ENCODE measurements at places on chromosomes 3 and 15.
A peak's percentile ranks its signal among the peaks of the same experiment; 100 is the strongest.

- DNase-seq, result no peak
Observed at GRCh38 chr15:39499681-39500080, 81.2 kb upstream of the THBS1 start.

DNA sequence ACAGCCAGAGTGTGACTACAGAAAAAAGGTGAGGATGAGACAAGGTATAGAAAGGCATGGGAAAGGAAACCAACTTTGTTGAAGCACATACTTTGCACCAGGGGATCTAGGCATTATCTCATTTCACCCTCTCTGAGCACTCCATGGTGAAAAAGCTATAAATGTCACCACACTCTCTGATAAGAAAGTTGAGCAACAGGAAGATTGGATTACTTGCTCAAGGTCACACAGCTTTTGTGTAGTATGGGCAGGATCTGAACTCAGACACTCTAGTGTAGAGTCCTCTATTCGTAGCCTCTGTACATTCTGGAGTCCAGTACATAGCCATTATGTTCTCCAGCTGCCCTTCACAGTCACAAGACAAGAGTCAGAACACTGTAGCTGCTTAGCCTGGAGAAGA is 163.4 kb upstream of the SEMA6D start:
- DNase-seq, result no peak

- no peak for DNase-seq
Observed at GRCh38 chr3:130843441-130843840, 50.4 kb upstream of the ATP2C1 start.

GRCh38 chr3:172591876-172592771 is 68.9 kb upstream of the TNFSF10 start:
- no peak for DNase-seq

DNA sequence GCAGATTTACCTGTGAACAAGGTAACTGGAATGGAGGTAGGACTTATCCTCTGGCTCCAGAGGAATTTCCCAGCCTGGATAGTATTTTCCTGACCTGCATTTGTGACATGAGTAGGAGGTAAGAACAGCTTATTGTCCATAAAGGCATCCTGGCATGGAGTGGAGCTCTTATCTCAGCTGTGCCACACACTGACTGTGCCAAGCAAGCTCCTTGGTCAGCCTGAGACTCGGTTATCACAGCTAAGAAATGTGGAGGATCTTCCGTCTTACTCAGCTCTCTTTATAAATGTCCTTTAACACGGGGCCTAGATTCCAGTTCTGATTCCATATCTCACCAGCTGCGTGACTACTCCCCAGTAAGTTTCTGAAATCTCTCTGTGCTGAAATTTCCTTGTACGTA is 38.9 kb downstream of the SLCO3A1 start:
- no peak for DNase-seq

- peak; percentile 27 for DNase-seq
Observed at GRCh38 chr3:82496890-82497560, 735.6 kb upstream of the GBE1 start.

DNA sequence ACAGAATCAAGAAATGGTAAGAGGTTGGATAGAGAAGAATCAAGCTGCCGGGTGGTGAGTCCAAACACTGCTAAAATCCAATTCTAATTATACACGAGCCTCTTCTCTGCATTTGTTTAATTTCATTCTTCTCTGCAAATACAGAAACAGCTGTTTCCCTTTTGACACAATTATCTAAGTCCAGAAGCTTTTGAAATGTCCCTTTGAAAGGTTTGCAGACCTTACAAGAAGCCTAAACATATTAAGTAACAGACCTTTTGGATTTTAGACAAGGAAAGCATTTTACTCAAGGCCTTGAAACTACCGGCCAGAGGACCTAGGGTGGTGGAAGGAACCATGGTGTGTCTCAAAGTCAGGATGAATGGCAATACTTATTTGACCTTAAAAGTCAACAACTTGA is 403.8 kb upstream of the ADAMTS9 start:
- DNase-seq, result no peak

DNA sequence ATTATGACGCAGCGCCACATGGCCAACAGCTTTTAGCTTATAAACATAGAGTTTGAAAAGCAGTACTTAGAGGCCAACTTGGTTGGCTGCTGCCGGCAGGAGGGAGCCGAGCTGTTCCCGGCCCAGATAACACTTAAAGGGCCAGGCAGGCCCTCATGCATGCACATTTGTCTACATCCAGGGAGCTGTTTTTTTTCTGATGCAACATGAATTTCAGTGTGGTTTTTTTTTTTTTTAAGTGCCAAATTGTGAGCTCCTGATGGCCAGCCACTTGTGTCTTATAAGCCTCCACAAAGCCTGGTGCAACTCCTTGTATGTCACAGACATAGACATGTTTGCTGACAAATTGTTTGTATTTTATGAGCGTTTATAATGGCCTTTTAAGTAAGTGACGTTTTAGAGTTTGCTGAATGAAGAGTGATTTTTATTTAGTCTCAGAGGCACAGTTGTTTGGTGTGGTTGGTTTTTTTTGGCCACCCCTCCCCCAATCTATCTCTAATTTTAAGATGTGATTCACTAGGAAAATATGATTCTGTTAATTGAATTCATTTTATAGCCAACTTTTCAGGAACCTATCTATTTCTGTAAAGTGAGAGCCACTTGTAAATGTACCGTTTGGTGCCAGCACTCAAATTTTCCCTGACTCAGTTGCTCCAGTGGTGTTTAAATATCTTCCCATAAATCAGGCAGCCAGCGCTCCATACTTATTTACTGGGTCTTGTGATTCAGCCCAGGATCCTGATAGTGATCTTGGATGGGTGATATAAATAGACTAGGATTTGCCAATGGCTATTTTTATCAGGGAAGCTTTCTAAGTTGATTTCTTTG is 134.3 kb downstream of the VGLL4 start:
- no peak for DNase-seq

DNA sequence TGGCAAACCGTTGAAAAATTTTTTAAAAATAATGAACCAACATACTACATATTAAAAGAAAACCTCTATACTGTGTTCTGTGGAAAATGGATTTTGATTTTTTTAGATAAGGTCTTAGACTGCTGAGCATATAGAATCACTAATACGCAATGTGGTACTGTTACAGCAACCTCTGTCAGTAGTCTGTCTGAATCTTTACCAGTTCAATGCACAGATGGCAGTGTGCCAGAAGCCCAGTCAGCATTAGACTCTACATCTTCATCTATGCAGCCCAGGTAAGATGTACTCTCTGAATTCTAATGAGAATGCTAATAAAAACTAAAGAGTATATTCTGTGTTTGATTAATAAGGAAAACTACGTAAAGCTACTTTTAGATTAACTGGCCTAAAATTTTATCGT is 31.3 kb upstream of the FAH start:
- no peak for DNase-seq

DNA sequence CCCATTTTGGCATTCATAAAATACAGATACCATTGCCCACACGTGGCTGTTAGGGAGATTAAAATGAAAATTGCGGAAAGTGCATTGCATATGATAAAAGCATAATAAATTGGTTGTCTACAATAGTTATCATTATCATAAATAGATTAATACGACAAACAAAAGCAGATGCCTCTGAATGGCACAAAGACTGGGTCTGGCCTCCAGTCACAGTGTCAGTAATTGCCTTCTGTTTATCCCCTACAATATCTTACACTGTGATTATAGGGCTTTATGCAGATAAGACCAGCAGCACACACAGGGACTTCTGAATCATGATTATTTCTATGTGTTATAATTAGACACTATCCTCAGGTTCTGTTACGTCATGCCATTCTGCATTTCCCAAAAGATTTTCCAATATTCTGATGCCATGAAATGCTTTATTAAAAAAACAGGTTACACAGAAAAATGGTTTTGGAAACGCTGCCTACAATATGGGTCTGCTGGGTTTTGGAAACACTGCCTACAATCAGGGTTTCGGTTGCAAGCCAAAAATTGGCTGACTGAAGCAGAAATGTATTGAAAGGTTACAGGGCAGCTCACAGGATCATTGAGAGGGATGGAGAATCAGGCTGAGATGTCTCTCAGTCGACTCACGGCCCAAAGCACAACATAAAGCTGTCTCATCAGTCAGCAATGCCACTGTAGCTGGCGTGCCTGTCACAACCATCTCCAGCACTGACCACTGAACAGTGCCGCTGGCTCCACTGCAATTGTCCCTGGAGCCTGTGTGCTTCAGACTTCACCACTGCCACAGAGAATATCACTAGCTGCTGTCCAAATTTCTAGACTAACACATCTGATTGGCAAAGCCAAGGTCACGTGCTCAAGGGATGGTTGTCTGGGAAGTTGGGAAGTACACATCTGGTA is 248.1 kb downstream of the ERC2 start:
- DNase-seq, result no peak

- no peak for DNase-seq
Observed at GRCh38 chr3:64694114-64694513, 6.3 kb upstream of the ADAMTS9 start.

GRCh38 chr15:93997071-93997658 is 234.2 kb upstream of the MCTP2 start:
- DNase-seq, result peak; percentile 9

- no peak for DNase-seq
Observed at GRCh38 chr3:170205302-170205701, 16.9 kb upstream of the PRKCI start.

- DNase-seq, result no peak
Observed at GRCh38 chr3:42657675-42658074, 4.2 kb downstream of the ZBTB47 start.

DNA sequence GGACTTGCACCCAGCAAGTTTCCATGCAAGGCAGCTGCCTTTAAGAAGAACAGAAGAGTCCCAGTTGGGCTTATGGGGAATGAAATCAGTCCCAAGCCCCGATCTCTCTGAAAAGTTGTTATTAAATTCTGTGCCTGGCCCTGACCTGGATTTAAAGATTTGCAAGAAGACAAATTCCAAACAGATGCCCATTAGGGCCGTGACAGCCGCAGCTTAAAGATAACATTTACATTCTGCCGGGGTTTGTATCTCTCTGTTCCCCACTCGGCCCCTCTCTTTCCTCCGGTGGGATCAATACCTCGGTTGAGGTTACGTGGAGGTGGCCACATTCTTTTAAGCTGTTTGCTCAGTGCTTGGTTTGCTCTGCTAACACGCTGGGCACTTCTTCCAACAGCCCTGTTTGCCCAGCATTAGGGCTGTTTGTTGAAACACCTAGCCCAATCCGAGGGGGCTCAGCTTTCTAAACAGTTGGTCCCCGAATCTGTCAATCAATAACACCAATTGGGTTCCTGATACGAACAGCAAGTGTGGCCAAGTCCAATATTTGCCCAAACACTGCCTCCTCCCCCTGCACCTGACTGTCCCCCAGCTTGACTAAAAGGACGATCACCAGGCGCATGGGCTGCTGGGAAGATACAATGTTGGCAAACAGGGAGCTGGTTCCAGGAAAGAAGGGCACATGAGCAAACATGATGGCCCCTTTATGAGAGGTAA is 108.6 kb downstream of the RPLP1 start:
- no peak for DNase-seq

DNA sequence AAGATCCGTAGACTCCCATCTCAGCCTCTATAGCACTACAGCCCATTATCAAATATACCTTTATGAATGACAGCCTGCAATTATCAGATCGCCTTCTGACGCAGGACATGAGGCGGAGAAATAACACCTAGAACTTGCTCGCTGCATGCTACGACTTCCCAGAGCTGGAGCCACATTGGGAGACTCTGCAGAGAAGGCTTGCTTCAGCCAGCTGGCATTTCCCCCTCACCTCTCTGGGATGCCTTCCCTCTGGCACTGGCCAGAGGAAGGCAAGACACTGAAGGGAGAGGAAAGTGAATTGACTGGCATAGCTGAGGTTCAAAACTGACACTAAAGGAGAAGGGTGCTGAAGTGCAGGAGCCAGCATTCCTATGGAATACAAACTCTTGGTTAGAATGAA is 131.7 kb downstream of the GABRB3 start:
- no peak for DNase-seq

DNA sequence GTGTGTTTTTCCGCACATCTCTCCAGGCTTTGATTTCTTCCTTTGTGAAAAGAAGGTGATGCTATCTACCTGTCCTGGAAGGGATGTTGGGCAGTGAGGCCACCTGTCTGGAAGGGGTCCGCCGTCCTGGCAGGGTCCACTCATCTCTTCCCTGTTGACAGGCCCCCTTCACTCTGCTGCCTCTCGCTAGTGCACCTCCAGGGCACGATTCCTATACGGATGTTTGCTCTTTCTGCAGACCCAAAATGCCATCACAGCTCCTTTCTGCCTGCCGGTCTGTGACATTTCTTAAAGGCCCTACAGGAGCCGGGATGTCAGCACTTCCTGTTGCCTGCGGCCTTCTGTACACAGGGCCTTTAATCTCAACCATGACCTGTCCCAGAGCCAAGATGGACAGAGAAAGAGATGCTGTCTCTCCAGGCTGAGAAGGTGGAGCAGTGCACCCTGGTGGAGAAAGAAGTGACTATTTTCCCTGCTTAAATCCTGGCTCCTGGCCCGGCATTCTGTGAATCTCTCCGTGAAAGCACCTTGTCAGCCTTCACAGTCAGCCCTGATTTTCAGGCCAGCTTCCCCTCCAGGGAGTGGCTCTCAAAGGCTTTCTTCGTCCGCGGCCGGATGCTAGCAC is 7.4 kb downstream of the FAM3D start:
- DNase-seq, result peak; percentile 43

GRCh38 chr3:126126811-126127431 is 43.0 kb upstream of the SLC41A3 start:
- no peak for DNase-seq

GRCh38 chr15:71709808-71710418 is 100.4 kb upstream of the NR2E3 start:
- DNase-seq, result no peak

DNA sequence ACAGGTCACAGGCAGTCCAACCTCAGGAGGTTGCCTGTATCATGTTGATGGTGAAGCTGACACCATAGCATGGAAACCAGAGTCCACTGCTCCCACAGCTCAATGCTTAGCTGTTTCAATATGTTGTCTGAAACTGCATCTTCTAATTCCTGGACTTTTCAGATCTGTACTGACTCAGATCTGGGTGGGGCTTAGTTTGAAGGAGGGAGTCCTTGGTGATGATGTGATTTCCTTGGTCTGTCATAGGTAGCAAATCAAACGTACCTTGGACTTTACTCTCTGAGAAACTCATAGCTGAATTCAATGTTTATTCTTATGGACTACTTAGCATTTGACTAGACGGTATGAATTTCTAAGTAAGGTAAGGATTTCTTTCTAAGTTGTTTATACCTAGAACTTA is at the start of gene HHLA2:
Gene HHLA2, plus strand, starts transcription at position 310 of the 400 bp plus-strand sequence. CDS start 55,266 bp downstream, outside the sequence.
- DNase-seq, result no peak

- DNase-seq, result peak; percentile 64
Observed at GRCh38 chr3:51718547-51719409, 11.9 kb downstream of the GRM2 start.

GRCh38 chr15:64019764-64020163 is 26.5 kb downstream of the DAPK2 start:
- DNase-seq, result no peak

DNA sequence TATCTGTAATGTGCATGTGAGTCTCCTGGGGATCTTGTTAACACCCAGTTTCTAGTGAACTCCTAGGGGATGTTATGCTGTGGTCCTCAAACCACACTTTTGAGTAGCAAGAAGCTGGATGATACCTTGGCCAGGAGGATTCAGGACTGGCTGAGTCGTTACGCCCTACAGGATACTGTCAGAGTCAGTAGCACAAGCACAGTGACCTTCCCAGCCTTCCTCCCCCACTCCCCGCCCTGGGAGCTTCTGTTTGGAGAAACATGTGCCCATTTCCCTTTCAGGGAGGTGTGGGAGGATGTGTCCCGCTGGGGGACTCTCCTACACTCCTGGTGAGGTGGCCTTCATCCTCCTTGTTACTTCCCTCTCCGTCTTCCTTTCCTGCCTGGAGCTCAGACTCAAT is 76.4 kb upstream of the TRPM1 start:
- no peak for DNase-seq

- no peak for DNase-seq
Observed at GRCh38 chr3:107822308-107822707, 268.5 kb downstream of the CD47 start.

GRCh38 chr15:95134431-95135110 is 903.2 kb downstream of the MCTP2 start:
- DNase-seq, result no peak
